ENCODE measurements at places on chromosomes 16 and 17.

DNA sequence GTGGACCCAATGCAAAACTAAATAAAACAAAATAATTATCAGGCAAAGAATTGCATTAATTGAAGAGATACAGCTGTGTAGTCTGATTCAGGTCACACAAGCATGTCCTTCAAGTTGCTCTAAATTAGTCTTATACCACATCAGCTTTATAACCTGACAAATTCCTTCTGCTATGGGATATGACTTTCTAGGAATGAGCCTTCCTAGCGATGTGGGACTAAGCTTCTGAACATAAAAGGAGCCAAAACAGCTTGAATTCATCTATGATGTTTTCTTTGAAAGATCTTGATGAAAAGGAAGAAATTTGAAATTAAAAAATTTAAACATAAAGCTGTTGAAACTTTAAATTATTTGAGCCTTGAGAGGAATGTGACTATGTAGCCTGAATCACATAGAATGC lies 1409.1 kb downstream of the CDH11 start:
- H3K4me1 ChIP-seq, result no peaks in the 10 kb centered on the region
- no peak overlapping the region for H3K27ac ChIP-seq
- DNase-seq, result no peak
- H3K36me3 ChIP-seq, result no peaks in the 10 kb centered on the region

- no peak overlapping the region for H3K4me3 ChIP-seq
- H3K27me3 ChIP-seq, result no peaks in the 10 kb centered on the region
- H3K27ac ChIP-seq, result no peak overlapping the region
- H3K36me3 ChIP-seq, result peaks cover 11% of the 10 kb centered on the region
- DNase-seq, result no peak
These were observed 224.5 kb downstream of the ZNF423 start for GRCh38 chr16:49631187-49632041.

GRCh38 chr17:82228278-82228841 lies 482 bp upstream of the SLC16A3 start:
- H3K4me3 ChIP-seq, result peak overlapping the region; percentile 78
- H3K4me1 ChIP-seq, result peaks cover 45% of the 10 kb centered on the region

- H3K27ac ChIP-seq, result peak overlapping the region; percentile 82
- H3K36me3 ChIP-seq, result peaks cover 26% of the 10 kb centered on the region
- H3K4me3 ChIP-seq, result peak overlapping the region; percentile 84
- DNase-seq, result no peak
- H3K4me1 ChIP-seq, result peaks cover 10% of the 10 kb centered on the region
These were observed 678 bp downstream of the TMEM101 start for GRCh38 chr17:44014133-44014436.

DNA sequence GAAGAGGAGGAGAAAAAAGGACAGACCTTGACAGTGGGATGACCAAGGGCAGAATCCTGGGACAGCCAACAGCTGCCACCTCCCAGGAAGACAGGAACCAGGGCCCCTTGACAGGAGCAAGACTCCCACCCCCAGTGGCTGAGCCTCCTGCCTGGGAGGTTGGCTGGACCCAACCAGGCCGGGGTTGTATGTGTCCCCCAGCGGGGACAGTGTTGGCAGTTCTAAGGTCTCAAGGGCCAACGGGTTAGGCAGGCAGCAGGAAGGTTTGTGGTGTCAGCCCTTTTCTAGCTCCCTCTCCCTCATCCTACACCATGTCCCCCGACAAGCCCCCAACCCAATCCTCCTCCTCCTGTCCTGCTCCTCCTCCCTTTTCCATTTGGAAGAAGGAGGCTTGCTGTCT lies 126.2 kb downstream of the MRM1 start:
- no peaks in the 10 kb centered on the region for H3K36me3 ChIP-seq
- no peaks in the 10 kb centered on the region for H3K4me1 ChIP-seq
- no peak for DNase-seq
- H3K4me3 ChIP-seq, result no peak overlapping the region

DNA sequence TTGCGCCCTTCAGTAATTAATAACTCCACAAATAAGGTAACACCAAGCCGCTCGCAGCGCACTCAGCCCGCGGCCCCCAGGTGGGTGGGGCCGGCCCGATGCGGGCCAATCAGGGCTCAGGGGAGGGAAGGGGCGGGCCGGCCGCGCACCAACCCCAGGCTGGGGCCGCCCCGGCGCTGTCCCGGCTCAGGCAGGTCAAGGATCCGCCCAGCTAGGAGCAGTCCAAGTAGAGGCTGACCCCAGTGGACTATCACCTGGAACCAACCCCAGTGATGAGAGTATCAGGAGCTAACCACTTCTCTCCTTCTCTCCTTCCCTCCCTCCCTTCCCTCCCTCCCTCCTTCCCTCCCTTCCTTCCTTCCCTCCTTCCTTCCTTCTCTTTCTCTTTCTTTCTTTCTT lies 110.8 kb downstream of the C16orf78 start:
- DNase-seq, result peak; percentile 56
- no peak overlapping the region for H3K27ac ChIP-seq
- H3K36me3 ChIP-seq, result no peaks in the 10 kb centered on the region
- H3K27me3 ChIP-seq, result no peaks in the 10 kb centered on the region

DNA sequence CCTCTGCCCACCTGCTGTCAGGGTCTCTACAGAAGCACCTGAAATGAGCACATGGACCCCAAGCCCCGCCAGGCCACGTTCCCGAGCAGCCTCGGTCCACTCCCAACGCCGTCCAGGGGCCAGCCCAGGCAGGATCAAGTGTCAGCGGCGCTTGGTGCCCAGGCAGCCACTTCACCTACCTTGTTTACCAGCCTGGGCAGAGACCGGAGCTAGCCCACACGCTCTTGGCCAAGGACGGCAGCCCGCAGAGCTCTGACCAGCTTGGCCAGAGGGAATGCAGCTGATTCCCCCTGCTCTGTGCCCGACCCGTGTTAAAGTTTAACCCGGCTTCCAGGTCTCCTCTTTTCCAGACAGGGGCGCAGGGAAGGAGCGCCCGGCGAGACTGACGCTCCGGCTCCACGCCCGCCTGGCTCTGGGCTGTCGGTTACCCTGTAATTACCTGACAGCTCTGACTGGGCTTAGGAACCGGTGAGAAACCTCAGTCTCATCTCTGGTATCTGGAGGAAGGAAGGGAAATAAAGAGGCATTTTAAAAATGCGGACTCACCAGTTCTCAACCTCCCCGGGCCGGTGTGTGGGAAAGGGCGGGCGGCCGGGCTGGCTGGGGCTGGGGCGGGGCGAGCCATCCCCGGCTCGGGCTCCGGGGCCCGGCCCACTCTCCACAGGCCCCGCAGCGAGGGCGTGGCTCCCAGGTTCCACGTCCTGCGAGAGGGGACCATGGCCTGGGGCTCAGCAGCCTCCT lies 4.6 kb downstream of the KIFC3 start:
- peak overlapping the region; percentile 45 for H3K4me3 ChIP-seq
- no peaks in the 10 kb centered on the region for H3K27me3 ChIP-seq
- peaks cover 31% of the 10 kb centered on the region for H3K36me3 ChIP-seq
- DNase-seq, result peak; percentile 80

DNA sequence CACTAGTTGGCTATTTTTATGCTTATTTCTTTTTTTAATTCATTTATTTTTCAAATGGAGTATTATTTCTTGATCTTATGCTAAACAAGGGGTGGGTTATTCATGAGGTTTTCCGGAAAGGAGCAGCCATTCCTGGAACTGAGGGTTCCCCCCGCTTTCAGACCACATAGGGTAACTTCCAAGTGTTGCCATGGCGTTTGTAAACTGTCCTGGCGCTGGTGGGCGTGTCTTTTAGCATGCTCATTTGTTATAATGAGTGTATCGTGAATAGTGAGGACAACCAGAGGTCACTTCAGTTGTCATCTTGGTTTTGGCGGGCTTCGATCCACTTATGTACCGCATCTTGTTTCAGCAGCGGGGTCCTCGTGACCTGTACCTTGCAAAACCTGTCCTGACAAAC lies 29.6 kb upstream of the ASGR2 start:
- H3K4me1 ChIP-seq, result no peaks in the 10 kb centered on the region
- H3K36me3 ChIP-seq, result no peaks in the 10 kb centered on the region
- no peak for DNase-seq
- no peaks in the 10 kb centered on the region for H3K27me3 ChIP-seq

- H3K27me3 ChIP-seq, result no peaks in the 10 kb centered on the region
- no peaks in the 10 kb centered on the region for H3K36me3 ChIP-seq
These were observed 60.5 kb downstream of the CMIP start for GRCh38 chr16:81505011-81505661.

- no peak overlapping the region for H3K4me3 ChIP-seq
- H3K4me1 ChIP-seq, result peaks cover 14% of the 10 kb centered on the region
- no peak overlapping the region for H3K27ac ChIP-seq
- no peaks in the 10 kb centered on the region for H3K36me3 ChIP-seq
These were observed 13.5 kb upstream of the TBX21 start for GRCh38 chr17:47719411-47720152.

DNA sequence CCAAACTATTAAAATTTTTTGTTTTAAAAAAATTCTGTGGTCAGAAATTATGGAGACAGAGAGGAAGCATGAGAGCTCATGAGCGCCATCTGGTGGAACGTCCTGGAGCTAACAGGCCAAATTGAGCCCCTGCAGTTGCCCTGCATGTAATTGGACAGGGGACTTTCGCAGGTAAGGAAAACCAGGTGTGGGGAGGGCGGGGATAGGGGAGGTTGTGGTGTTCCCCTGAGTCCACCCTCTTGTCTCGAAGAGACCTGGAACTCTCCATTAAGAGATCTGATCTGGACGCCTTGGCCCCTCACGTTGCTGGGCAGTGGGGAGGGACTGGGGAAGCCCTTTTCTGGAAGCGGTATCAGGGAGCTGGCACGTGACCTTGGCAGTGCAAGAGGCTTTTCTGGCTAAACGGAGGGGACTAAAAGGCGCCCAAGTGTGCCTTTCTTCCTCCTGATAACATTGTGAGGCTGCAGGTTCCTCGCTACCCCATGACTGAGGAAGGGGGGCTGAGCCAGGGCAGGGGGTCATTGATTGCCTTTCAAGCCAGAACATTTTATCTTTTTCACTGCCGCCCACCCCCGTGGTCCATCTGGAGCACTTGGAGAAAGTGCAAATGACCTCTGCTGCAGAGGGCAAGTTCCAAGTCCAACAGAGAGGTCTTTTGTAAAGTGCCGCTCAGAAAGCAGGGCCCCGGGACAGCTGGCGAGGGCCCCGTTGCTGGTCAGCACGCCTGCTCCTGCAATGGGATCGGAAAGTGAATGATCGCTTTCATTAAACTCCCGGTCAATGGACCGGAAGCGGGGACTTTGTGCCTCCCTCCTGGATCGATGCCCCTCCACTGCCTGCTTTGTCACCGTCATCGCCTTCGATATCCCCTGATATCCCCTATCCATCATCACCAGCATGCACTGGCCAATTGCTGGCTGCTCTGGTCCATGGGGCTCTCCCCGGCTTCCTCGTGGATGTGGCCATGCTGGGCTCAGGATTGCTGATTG lies 18.4 kb downstream of the PDILT start:
- peak; percentile 63 for DNase-seq
- H3K27me3 ChIP-seq, result peaks cover 6% of the 10 kb centered on the region
- no peak overlapping the region for H3K27ac ChIP-seq
- no peaks in the 10 kb centered on the region for H3K4me1 ChIP-seq
- no peak overlapping the region for H3K4me3 ChIP-seq
- H3K36me3 ChIP-seq, result no peaks in the 10 kb centered on the region

DNA sequence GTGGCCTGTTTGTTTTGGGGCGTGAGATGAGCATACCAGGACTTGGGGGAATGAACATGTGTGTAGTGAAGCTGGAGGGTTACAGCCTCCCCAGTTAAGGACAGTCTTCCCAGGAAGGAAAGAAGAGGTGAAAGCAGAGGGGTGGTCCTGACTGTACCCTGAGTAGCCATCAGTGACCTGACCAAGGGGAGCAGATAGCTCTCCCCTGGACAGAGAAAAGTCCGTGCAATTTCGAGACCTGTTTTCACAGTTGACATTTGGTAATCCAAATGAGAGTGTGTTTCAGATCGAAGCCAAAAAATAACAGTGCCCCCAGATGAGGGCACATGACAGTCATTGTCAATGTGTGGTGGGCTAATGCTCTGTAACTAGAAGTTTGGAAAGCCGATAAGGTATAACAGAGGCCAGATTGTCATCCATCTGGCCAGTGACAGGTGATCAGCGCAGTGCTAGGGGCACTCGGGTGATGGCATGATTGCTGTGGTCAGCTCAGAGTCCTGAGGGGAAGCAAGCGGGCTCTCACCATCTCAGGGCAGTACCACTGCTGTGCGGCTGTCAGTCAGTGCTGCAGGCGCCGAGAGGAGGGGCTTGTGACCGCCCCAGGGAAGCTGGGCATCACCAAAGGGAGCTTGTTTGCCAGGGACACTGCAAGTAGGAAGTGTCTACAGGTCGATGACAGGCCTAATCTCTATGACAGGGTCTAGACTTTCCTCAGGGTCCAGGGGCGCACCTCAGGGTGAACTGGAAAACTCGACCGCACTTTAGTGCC lies 1.1 kb upstream of the NME2 start:
- H3K27me3 ChIP-seq, result no peaks in the 10 kb centered on the region
- H3K4me1 ChIP-seq, result peaks cover 16% of the 10 kb centered on the region
- H3K4me3 ChIP-seq, result peak overlapping the region; percentile 88
- DNase-seq, result no peak

DNA sequence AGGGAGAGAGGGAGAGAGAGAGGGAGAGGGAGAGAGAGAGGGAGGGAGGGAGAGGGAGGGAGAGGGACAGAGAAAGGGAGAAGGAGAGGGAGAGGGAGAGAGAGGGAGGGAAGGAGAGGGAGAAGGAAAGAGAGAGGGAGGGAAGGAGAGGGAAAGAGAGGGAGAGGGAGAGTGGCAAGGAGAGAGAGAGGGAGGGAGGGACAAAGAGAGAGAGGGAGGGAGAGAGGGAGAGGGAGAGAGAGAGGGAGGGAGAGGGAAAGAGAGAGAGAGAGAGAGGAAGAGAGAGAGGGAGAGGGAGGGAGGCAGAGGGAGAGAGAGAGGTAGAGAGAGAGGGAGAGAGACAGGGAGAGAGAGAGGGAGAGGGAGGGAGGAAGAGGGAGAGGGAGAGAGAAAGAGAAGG lies 73.5 kb downstream of the AXIN2 start:
- H3K4me1 ChIP-seq, result no peaks in the 10 kb centered on the region
- no peak for DNase-seq
- H3K27me3 ChIP-seq, result no peaks in the 10 kb centered on the region
- H3K27ac ChIP-seq, result no peak overlapping the region
- no peaks in the 10 kb centered on the region for H3K36me3 ChIP-seq

- H3K4me1 ChIP-seq, result peaks cover 47% of the 10 kb centered on the region
- DNase-seq, result no peak
- H3K27me3 ChIP-seq, result no peaks in the 10 kb centered on the region
- no peak overlapping the region for H3K27ac ChIP-seq
- H3K36me3 ChIP-seq, result no peaks in the 10 kb centered on the region
These were observed 29.2 kb upstream of the LITAF start for GRCh38 chr16:11615748-11616447.

- H3K4me3 ChIP-seq, result no peak overlapping the region
- H3K27me3 ChIP-seq, result no peaks in the 10 kb centered on the region
- H3K27ac ChIP-seq, result no peak overlapping the region
- DNase-seq, result no peak
These were observed 16.2 kb downstream of the MARCHF10 start for GRCh38 chr17:62791767-62792446.

All from lower lobe of right lung (tissue), 2 donors.